ENCODE measurements at places on chromosomes 13 and 19.

DNA sequence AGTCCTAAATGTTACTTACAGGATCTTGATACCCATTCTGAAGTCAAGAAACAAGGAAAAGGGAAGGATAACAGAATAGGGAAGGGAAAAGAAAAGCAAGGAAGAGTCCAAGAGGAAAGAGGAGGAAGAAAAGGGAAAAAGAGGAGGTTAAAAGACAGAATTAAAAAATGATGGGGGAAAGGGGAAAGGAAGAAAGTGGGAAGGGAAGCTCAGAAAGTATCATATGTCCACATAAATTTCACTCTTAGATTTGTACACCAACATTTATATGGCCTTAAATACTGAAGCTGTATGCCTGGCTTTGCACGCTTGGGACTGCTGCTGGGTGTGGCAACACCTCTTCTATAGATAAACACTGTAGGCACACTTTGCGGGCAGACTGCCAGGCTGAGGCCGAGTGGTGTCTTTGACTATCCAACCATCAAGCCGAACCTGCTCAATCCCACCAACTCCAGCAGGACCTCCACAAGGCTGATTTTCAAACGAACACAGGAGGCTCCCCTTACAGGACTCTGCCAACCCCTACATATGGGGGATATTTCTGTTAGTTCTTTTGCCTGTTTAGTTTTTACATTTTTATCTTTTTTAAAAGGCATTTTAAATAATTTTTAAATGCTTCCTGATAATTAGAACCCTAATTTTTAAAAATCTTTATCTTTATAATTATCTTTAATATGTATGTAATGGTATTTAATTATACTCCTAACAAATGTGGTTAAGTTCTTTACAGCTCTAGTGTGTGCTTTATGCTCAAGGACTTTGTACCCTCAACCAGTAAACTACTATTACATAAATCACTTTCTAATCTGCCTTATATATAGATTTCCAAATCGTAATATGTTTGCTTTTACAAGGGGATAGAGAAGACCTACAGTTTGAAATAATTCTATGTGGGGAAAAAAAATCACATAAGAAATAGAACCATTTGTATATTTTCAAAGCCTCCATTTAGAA is 154.2 kb downstream of the DIAPH3 start:
- DNase-seq, result no peak

- DNase-seq, result peak; percentile 50
Measured at GRCh38 chr19:38842439-38843174, 7.2 kb downstream of the HNRNPL start.

GRCh38 chr19:2303211-2303798 is 4.6 kb downstream of the LINGO3 start:
- DNase-seq, result no peak

DNA sequence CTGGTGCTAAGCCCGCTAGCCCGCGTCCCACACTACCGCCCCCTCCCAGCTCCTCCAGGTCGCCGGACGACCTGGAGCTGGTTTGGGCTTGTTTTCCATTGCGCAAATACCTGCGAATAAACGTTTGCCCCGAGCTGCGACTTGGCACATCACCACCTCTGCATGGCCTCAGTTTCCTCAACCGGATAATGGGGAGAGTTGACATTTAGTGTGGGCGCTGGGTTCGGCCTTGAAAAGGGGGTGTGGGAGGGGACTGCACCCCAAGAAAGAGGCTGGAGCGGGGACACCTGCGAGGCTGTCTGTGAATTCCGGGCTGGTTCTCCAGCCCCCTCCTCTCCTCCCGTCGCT is 11.0 kb upstream of the JUND start:
- no peak for DNase-seq

- no peak for DNase-seq
Measured at GRCh38 chr13:104253063-104253680, 1187.0 kb upstream of the SLC10A2 start.

DNA sequence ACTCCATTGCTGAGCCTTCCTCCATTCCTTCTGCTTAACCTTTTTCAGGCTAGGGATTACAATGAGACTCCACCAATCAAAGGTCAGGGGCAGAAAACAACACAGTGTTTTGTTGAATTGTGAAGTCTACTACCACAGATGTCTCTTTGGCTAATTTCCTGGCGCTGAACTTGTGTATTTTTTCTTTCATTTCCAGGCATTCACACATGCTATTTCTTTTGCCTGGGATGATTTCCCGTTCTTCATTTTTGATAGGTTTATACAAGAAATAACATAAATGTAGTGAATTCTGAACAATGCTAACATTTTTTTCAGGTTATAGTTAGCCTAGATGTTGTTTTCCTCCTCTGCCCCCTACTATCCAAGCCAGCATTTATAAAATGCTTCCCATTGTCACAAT is 64.3 kb downstream of the OLFM4 start:
- DNase-seq, result no peak

- no peak for DNase-seq
Measured at GRCh38 chr13:51432576-51432975, 20.3 kb downstream of the INTS6 start.

GRCh38 chr19:17758515-17758914 is 7.2 kb downstream of the FCHO1 start:
- DNase-seq, result no peak

DNA sequence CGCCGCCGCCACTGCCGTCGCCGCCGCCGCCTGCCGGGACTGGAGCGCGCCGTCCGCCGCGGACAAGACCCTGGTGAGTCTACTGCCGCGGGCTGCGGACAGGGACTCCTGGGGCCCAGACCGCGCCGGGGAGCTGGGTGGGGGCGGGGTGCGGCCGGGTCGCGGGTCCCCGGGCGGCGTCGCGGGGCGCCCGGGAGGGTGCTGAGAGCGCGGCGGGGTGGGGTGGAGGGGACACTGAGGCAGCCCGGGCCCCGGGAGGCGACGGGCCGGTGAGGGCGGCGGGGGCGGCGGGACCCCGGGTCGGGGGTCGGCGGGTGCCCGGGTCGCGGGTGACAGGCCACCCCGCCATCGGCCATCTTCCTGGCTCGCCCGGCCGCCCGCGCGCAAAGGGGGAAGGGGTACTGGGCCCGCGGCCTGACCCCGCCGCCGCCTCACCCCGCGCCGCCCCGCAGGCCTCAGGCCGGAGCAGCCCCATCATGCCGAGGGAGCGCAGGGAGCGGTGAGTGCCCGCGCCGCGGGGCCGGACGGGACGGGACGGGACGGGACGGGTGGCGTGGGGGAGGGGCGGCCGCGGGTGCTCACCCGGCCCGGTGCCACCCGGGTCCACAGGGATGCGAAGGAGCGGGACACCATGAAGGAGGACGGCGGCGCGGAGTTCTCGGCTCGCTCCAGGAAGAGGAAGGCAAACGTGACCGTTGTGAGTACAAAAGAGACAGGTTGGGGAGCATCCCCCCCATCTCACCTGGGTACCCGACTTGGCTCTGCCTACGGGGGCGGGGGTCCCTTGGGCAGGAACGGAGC is 489 bp downstream of the CCNE1 start:
- peak; percentile 8 for DNase-seq

DNA sequence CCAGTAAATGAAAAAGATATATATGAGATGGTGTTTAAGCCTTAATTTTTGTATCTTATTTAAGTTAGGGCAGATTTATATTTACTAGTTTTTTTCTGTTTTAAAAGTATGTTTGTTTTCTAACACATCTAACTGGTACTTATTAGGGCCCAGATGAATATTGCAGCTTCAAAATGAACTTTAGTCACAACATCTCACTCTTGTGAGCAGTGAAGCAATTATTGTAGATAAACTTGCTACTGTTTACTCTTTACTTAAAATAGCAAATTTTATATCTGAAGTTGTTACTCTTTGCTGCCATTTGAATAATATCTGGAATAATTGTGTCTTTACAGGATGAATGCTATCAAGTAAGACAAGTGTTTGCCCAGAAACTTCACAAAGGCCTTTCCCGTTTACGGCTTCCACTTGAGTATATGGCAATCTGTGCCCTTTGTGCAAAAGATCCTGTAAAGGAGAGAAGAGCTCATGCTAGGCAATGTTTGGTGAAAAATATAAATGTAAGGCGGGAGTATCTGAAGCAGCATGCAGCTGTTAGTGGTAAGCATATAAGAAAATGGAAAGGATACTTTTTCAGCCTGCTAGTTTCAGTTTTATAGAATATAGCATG is 166.8 kb downstream of the PDS5B start:
- DNase-seq, result no peak

- DNase-seq, result no peak
Measured at GRCh38 chr13:102680133-102680717, 14.6 kb downstream of the METTL21C start.

GRCh38 chr13:41554626-41555386 is 97.5 kb downstream of the RGCC start:
- DNase-seq, result no peak

DNA sequence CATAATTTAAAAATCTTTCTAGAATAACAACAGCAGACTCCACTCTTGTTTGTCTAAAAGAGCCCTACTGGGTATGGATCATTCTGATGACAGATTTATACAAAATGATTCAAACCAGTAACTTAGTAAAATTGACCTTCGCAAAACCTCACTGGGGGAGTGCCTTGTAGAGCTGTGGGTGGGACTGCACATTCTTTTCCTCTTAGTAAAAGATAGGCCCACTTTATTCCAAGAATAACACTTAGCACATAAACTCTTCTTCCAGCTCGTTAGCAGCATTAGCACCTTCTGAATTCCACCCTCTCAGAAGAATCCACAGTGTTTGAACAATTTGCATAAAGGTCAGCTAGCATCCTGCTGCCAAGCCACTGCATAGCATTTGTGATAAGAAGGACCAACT is 106.8 kb downstream of the STOML3 start:
- no peak for DNase-seq

GRCh38 chr13:59710996-59711701 is 452.6 kb downstream of the DIAPH3 start:
- no peak for DNase-seq

DNA sequence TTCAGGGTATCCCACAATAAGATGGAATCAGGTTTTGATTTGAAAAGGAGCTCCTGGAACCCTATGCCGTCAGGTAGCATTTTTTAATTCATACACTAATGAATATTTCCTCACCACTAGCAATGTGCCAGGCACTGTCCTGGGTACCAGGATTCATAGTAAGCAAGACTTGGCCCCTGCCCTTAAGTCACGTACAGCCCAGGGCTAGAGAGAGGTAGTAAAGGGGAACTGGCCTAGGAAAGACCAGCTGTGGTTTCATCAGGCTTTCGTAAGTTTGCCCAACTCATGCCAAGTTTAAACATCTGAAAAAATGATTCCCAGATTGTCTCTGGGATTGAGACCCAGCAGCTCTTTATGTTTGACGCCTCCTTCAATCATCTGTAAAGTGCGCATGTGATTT is 45.9 kb upstream of the AMER2 start:
- no peak for DNase-seq

GRCh38 chr19:38650911-38651584 is 3.6 kb downstream of the ACTN4 start:
- no peak for DNase-seq

- DNase-seq, result no peak
Measured at GRCh38 chr19:50979758-50980157, 4.0 kb downstream of the KLK7 start.

DNA sequence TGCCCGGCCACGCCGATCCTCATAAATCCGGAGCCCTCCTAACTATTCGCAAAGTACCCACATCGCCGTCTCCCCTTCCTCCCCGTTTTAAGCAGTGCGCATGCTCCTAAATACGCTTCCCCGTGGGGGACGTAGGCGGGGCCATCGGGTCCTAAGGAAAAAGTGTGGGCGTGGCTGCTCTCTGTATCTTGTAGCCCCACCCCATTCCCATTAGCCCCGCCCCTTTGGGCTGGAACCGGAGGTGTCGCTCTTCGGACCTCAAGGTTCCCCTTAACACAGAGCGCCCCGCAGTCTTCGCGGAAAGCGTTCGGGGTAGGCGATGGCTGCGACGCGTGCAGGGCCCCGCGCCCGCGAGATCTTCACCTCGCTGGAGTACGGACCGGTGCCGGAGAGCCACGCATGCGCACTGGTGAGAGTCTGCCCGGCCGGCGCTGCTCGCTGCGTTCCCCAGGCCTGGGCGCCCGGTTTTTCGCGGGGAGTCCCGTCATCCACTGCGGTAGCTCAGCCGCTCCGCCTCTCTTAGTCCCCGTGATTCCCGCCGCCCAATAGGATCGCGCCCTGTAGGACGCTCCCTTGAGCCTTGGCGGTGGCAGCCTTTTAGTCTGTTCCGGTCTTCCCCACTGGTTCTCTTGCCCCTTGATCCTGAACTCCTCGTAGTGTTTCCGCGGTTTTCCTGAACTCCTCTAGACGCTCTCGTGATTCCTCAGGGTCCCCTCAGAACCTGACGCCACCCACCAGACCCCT is at the start of gene ALDH16A1:
TSS of gene ALDH16A1 (plus strand) at position 213 of the 744 bp plus-strand sequence. CDS start at position 320, 107 bp downstream.
- DNase-seq, result peak; percentile 96

GRCh38 chr13:109737606-109738005 is 48.8 kb downstream of the IRS2 start:
- DNase-seq, result no peak

- no peak for DNase-seq
Measured at GRCh38 chr13:43196086-43196621, 172.8 kb downstream of the DNAJC15 start.

DNA sequence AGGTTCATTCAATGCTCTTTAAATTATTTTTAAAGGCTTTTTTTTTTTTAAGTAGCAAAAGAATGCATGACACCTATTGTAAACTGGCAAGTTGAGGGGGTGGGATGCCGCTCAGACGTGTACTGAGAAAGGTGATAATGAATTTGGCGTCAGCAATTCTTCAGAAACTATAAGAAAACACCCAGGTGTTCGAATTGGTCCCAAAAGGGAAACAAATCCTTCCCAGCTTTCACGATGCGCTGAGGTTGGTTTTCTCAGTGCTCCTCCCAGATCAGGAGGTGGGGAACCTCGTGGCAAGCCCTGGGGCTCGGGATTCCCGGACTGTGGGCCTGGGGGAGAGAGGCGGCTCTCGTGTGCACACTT is 543 bp upstream of the FAM124A start:
- no peak for DNase-seq

- DNase-seq, result no peak
Measured at GRCh38 chr13:32796754-32797153, 210.5 kb downstream of the PDS5B start.

DNA sequence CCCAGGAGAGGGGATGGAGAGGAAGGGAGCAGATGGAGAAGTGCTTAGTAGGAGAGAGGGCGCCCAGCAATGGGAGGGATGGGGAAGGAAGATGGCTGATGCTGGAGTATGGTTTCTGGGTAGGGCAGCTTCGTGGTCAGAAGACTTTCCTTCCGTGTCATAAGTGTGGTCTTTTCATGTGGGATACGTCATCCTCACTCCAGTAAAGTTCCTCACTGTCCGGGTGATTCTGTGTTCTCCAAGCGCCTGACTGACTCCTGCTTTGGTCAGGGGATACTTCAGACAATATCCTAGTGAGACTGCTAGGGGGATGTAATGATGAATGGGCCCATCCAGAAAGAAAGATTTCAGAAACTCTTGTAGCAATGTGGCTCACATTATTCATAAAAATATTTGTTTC is 3.9 kb upstream of the OR10H3 start:
- DNase-seq, result no peak

Measured in activated T-helper 1 cell treated with Interleukin-2 at 50 U/mL for 16 hours (primary cell).